ENCODE measurements at places on chromosomes 1 and 21. TPM values are rescaled to one million over a fixed set of nuclear protein-coding genes. Genes with fewer than 3 reads are reported as not detected.

DNA sequence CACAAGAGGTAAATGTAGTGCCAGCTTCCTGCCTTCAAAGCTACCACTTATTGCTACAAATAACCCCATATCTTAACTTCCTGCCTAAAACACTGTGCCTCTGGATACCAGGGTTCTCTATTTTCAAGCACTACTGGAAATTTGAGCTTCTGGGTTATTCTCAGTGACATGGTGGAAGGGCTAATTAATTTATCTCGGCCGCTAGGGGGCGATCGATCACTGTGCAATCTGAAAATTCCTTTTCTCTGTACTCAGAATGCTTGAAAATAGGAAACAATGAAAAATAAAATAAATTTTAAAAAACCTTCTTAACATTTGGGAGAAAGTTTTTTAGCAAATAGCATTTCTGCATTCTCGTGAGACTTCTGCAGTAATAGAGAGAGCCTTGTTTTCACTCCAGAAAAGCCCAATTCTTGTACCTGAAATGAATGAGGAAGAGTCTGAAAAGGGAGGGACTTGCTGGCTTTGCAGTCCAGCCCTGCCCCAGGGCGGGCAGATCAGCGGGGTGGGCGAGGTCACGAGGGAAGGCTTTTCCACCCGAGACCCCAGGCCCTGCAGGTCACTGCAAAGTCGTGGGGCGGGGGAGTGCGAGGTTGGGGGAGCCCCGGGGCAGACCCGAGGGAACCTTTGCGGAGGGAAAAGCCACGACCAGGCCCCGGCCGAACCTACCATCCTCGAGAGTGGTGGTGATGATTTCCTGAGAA lies 276.7 kb downstream of the PCP4 start:
- no peak overlapping the region for H3K4me3 ChIP-seq
- DNase-seq, result peak; percentile 60
- H3K4me1 ChIP-seq, result peaks cover 2% of the 10 kb centered on the region
- no peak overlapping the region for H3K27ac ChIP-seq
- no peaks in the 10 kb centered on the region for H3K27me3 ChIP-seq

The SPRR2G gene
- total RNA-seq, result not detected

DNA sequence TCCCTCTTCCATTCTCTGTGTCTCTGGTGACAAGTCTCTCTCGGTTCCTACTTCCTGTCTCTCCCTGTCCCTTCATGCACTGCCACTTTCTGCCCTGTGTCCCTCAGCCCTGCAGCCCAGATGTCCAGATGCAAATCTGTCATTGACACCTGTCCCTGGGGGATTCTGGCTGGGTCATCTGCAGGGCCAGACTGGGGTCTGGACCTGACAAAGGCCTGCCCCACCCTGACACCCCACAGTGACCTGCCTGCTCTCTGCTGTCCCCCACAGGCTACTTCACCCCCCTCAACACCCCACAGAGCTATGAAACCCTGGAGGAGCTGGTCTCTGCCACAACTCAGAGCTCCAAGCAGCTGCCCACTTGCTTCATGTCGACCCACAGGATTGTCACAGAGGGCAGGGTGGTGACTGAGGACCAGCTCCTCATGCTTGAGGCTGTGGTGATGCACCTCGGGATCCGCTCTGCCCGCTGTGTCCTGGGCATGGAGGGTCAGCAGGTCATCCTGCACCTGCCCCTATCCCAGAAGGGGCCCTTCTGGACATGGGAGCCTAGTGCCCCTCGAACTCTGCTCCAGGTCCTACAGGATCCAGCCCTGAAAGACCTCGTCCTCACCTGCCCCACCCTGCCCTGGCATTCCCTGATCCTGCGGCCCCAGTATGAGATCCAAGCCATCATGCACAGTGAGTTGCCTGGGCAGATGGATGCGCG lies 7.2 kb downstream of the THEMIS2 start:
- H3K36me3 ChIP-seq, result peaks cover 5% of the 10 kb centered on the region
- H3K27ac ChIP-seq, result peak overlapping the region; percentile 10
- H3K4me3 ChIP-seq, result no peak overlapping the region
- no peak for DNase-seq
- H3K4me1 ChIP-seq, result peaks cover 30% of the 10 kb centered on the region
- H3K27me3 ChIP-seq, result no peaks in the 10 kb centered on the region

The CASQ2 gene
- total RNA-seq, result not detected

DNA sequence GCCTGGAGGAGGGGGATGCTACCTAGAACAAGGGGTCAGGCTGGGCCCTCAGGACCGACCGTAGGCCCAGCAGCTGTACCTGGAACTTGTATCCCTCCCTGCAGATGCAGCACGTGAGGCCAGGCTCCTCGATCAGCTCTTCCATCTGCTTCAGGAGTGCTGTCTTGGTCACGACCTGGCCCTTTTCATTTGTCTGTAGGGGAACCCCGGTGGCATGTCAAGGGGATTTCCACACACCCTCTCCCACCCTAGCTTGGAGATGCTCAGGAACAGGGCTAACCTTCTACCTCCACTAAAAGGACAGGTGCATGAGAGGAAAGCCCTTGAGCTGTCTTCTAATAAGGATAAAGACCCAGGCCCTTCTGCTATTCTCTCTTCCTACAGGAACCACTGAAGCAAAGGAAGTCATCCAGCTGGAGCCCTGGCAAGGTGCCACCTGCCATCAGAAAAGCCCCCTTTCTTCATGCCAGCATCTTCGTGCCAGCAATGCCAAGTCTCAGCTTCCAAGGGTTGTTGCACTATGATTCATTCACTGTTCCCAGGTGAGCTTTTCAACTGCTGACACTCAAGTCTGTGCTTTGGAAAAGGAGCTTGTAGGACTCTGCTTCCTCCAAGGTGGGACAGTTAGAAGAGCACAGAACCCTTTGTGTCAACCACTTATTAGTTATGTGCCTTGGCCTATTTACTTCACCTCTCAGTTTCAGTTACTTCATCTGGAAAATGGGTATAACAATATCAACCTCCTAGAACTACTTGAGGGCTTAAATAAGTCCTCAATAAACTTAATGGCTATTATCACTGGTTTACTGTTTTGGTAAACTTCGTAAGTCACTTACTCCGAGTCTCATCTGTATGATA lies 122.1 kb downstream of the UBR4 start:
- peak; percentile 44 for DNase-seq
- H3K4me1 ChIP-seq, result peaks cover 18% of the 10 kb centered on the region
- H3K27me3 ChIP-seq, result no peaks in the 10 kb centered on the region
- H3K4me3 ChIP-seq, result no peak overlapping the region
- H3K27ac ChIP-seq, result peak overlapping the region; percentile 65

GRCh38 chr1:59570524-59570923 lies 244.2 kb upstream of the HOOK1 start:
- peaks cover 6% of the 10 kb centered on the region for H3K36me3 ChIP-seq
- peaks cover 2% of the 10 kb centered on the region for H3K27me3 ChIP-seq
- DNase-seq, result peak; percentile 51
- H3K27ac ChIP-seq, result no peak overlapping the region
- H3K4me3 ChIP-seq, result no peak overlapping the region
- H3K4me1 ChIP-seq, result peaks cover 20% of the 10 kb centered on the region

- peak; percentile 51 for DNase-seq
- H3K4me1 ChIP-seq, result peaks cover 6% of the 10 kb centered on the region
- H3K4me3 ChIP-seq, result no peak overlapping the region
Measured at GRCh38 chr1:211281320-211282022, 22.3 kb downstream of the RCOR3 start.
